B cell (primary cell): ENCODE measurements at places on chromosomes 12 and 14. TPM values are rescaled to one million over a fixed set of nuclear protein-coding genes. Genes with fewer than 3 reads are reported as not detected.

The CAND1 gene
- 108 and 110 TPM in 2 replicates for total RNA-seq

GRCh38 chr12:93060666-93061472 lies 131.8 kb upstream of the EEA1 start:
- H3K27ac ChIP-seq = no peak overlapping the region
- no peaks in the 10 kb centered on the region for H3K36me3 ChIP-seq
- H3K4me1 ChIP-seq = peaks cover 20% of the 10 kb centered on the region
- peaks cover 3% of the 10 kb centered on the region for H3K27me3 ChIP-seq
- no peak for DNase-seq

The MYBPC1 gene
- total RNA-seq = not detected in 2 replicates

DNA sequence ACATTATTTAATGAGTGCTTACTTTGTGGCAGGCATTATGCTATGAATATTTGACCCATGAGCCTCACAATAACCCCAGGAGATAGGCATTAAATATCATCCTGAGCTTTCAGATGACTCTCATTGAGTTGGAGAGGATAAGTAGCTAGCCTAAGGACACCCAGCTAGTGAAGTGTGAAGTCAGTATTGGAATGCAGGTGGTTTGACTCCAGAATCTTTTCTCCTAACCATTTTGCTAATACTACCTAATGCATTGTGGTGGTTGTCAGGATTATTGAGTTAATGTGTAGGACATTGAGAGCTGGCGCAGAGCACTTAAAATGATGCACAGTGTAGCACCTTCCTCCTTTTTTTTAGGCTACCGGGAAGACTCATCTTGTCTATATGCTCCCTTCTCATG lies 3.8 kb upstream of the CDKL1 start:
- H3K27me3 ChIP-seq = no peaks in the 10 kb centered on the region
- no peak overlapping the region for H3K4me3 ChIP-seq
- H3K36me3 ChIP-seq = no peaks in the 10 kb centered on the region
- no peak for DNase-seq
- no peak overlapping the region for H3K27ac ChIP-seq
- H3K4me1 ChIP-seq = peaks cover 11% of the 10 kb centered on the region

- no peaks in the 10 kb centered on the region for H3K36me3 ChIP-seq
- H3K4me1 ChIP-seq = peaks cover 5% of the 10 kb centered on the region
- no peak for DNase-seq
- no peak overlapping the region for H3K27ac ChIP-seq
- no peaks in the 10 kb centered on the region for H3K27me3 ChIP-seq
These were observed 72.4 kb downstream of the RNF34 start for GRCh38 chr12:121472150-121472905.

DNA sequence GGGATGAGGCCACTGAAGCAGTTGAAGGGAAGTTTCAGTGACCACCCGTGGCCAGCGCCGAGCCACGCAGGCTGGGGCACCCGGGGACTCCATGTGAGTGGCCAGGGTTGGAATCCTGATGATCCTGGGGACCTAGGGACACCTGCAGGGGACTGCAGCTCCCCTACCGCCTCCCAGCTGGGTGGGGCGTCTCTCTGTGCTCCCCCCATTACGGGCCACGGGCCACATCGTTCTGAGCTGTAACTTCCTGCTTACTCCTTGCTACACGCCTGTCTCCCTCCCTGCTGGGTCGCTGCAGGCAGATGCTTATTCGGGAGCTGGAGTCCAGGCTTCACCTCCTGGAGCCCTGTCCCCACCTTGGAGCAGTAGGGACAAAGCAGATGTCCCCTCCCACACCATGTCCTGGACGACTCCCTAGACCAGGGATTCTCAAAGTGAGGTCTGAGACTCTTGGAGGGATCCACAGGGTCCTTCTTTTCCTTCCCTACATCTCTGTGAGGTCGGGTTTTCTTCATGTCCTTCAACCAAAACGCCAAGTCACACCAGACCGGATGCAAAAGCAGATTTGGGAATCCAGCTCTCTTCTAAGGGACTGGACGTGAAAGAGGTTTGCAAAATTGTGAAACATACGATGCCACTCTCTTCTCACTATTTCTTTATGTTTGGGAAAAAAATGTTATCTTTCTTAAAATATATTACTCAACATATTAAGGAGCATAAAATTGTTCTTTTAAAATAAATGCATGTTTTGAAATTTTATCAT lies 85.9 kb upstream of the NCOR2 start:
- no peaks in the 10 kb centered on the region for H3K36me3 ChIP-seq
- no peak overlapping the region for H3K4me3 ChIP-seq
- no peak overlapping the region for H3K27ac ChIP-seq
